Activated CD8-positive, alpha-beta memory T cell treated with anti-CD3 and anti-CD28 coated beads, Interleukin-2, amount 10 ng/mL, durations not matched to agents 7 days and 5 days (primary cell): ENCODE measurements at places on chromosomes 1 and 21. TPM values are rescaled to one million over a fixed set of nuclear protein-coding genes. Genes with fewer than 3 reads are reported as not detected.
A peak's percentile ranks its signal among the peaks of the same experiment; 100 is the strongest.

GRCh38 chr1:117215733-117216462, 5.2 kb upstream of the VTCN1 start:
- no peak for DNase-seq

- peak; percentile 3 for DNase-seq
Measured at GRCh38 chr1:20400341-20401177, 85.5 kb downstream of the CAMK2N1 start.

DNA sequence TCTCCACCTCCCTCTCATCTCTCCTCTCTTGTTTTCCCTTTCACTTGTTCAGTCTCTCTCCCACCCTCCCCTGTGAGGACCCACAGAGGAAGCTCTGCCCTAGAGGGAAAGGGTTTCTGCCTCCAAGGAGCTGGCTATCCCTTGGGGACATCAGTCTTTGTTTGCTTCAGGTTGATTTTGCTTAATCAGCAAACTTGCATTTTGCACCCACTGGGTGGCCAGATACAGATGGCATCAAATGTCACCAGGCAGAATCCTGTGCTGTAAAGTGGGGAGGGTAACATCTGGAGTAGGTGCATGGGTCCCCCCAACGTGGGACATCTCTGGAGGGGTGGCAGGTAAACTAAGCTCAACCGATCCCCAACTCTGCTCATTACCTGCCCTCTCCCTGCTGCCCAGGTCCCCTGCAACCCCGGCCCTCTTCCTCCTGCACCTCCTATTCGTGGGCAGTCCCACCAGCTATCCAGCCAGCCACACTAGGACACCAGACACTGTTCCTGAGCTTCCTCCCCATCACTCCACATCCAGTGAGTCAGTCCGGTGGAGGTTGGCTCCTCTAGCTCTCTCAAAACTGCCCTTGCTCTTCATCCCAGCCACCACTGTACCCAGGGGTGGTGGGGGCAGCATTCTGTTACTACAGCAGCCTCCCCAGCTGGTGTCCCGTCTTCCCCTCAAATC, 123.3 kb downstream of the KCNN3 start:
- no peak for DNase-seq

The TENT5C gene
- total RNA-seq: 41.6 TPM

DNA sequence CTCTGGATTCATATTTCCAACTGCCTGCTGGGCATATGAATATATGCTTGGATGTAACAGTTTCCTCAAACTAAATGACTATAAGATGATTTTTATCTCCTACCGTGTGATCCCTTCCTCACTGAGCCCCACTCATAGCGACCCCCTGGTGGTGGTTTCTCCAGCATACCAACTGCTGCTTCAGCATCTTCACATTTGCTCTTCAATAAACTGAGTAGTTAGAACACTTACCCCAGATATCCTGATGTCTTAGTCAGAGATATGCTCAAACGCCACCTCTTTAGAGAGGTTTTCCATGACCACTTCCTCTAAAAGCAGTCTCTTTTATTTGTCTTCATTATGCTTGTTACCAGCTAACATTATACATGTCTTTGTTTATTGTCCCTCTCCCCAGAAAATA, 10.2 kb upstream of the HNRNPR start:
- DNase-seq: no peak

The OR6K3 gene
- not detected for total RNA-seq

DNA sequence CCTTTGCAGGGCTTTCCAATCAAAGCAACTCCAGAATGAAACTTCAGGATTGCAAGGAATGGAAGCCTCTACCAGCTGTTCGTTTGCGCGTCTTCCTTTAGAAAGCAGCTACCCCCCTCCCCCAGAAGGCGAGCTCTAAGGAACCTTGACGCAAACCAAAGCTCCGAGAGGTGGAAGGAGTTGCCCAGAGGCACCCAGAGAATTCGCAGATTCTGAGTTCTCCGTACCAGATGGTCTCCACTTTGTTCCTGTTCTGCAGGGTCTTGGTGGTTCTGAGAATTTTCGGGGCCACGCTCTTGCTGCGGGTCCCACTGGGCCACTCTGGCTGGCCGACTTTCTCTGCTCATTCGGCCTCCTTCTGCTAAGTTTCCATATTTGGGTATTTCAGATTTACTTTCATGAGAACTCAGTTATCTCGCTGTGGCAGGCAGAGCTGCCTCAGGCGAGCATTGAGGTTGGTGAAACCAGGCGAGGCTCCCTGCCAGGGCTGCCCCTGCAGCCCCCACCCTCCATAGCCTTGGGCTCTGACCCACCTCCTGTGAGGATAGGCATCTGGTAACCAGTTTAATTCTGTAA, 801 bp downstream of the TRAF5 start:
- DNase-seq: peak; percentile 59

DNA sequence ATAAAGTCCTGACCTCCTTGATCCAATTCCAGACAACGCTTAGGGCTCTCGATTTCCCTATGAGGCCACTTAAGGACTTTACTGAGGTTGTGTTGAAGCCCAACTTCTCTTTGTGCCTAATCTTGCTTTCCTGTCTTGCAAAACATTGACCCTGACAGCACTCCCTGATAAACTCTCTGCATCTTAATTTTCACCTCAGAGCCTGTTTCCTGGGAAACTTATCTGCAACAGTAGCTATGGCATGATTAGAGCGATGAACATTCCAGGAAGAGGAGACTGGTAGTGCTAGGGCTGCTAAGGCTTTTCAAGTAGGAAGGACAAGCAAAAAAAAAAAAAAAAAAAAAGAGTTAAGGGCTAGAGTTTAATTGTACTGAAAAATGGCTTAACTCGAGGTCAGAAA, 118.9 kb downstream of the RGS21 start:
- DNase-seq: no peak

- no peak for DNase-seq
Measured at GRCh38 chr1:234863551-234863971, 253.6 kb upstream of the IRF2BP2 start.

- no peak for DNase-seq
Measured at GRCh38 chr1:154835531-154836324, 34.4 kb downstream of the KCNN3 start.

- no peak for DNase-seq
Measured at GRCh38 chr1:95685081-95685480, 451.1 kb downstream of the RWDD3 start.

GRCh38 chr1:45785583-45785982, 17.8 kb upstream of the MAST2 start:
- peak; percentile 76 for DNase-seq
